ENCODE measurements at places on chromosomes 2 and 18.

DNA sequence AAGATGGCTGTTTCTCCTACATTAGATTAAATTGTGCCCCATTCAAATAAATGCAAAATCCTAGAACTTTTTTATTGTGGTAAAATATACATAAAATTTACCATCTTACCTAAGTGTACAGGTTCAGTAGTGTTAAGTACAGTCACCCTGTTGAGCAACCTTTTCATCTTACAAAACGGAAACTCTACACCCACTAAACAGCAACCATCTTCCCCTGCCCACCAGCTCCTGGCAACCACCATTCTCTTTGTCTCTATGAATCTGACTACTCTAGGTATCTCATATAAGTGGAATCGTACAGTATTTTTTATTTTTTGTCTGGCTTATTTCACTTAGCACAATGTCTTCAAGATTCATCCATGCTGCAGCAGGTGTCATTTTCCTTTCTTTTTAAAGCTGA, 53.0 kb downstream of the ASXL2 start:
- DNase-seq: no peak

GRCh38 chr2:125125902-125126301, 1100.8 kb downstream of the CNTNAP5 start:
- no peak for DNase-seq

DNA sequence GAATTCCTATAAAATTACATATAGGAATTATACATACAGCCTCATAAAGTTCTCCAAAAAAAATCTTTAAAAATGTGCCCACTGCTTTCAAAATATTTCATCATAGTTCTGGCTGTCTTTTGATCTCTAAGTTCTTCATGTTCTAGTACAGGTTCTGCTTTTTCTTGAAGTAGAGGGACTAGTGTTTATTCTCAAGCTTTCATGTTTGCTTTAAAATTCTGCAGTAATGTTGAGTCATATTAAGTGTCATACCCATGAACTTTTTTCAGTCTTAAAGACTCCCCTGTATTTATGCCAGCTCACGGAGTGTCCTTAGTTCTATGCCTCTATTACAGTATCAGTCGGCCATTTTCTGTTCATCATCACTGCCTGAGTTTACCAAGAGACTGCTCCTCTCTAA, 54.8 kb upstream of the CCDC141 start:
- DNase-seq: no peak

DNA sequence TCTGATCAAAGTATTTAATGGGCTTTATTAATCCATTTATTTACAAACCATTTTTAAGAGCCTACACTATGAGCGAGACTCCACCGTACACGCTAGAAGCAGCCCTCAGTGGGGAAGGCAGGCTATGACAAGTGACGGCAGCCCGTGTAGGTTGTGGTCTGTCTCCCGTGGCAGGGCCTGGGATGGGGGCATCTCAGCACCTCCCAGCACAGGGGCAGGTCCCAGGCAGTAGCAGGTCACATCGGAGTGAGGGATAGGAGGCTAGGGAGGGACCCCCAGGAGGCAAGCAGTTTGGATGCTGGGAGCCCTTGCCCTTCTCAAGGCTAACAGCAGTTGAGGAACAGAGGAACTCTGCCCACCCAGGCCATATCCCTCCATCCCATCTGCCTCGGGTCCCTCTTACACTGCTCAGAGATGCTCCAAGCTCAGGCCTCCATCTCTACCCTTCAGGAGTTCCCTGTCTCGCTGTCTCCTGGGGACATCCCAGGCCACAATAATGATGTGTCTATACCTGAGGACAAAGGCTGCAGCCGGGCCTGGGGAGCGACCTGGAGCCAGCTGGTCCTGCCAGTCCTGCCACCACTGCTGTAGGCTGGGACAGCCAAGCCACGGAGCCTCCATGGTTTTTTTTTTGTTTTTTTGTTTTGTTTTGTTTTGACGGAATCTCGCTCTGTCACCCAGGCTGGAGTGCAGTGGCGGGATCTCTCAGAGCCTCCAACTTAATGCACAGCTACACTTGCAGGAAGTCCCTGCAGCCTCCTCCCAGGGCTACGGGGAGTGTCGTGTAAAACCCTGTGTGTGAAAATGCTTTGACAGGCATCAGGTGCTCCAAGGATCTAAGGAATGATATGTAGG, 92.0 kb downstream of the NDUFA10 start:
- no peak for DNase-seq

- no peak for DNase-seq
Observed at GRCh38 chr2:8513601-8514273, 168.1 kb upstream of the ID2 start.

DNA sequence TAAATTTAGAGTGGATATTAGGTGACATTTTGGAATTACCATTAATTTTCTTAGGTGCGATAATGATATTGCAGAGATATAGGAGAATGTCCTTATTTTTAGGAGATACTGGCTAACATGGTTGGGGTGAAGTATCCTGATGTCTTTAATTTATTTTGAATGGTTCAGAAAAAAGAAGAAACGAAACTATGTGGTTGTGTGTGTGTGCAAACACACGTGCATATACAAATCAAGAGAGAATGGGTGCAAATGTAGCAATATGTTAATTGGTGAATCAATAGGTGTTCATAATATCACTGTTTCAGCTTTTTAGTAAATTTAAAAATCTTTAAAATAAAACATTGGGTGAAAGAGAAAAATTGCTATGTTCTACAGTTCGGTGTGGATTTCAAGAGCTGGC, 140.9 kb downstream of the DIS3L2 start:
- DNase-seq: no peak

- DNase-seq: no peak
Observed at GRCh38 chr2:226600802-226601201, 198.8 kb downstream of the IRS1 start.

DNA sequence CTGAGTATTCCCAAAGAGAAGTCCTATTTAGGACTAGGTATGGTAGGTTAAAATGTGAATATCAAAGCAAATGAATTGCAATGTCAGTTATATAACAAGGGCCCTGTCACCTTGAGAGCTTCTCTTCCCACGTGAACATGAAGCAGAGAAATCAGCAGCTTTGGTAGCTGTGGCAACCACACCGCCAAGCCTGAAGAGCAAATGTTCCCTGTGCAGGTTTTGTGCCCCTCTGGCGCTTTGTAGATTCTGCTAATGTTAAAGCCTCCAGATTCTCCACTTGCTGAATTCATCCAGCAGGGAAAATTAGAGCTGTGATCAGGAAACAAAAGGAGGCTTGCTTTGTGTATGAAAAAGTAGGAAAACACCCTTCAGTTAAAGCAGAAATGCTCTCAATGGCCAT, 322.6 kb downstream of the RBM43 start:
- DNase-seq: no peak

- no peak for DNase-seq
Observed at GRCh38 chr2:241961454-241961853, 91.9 kb downstream of the RTP5 start.

DNA sequence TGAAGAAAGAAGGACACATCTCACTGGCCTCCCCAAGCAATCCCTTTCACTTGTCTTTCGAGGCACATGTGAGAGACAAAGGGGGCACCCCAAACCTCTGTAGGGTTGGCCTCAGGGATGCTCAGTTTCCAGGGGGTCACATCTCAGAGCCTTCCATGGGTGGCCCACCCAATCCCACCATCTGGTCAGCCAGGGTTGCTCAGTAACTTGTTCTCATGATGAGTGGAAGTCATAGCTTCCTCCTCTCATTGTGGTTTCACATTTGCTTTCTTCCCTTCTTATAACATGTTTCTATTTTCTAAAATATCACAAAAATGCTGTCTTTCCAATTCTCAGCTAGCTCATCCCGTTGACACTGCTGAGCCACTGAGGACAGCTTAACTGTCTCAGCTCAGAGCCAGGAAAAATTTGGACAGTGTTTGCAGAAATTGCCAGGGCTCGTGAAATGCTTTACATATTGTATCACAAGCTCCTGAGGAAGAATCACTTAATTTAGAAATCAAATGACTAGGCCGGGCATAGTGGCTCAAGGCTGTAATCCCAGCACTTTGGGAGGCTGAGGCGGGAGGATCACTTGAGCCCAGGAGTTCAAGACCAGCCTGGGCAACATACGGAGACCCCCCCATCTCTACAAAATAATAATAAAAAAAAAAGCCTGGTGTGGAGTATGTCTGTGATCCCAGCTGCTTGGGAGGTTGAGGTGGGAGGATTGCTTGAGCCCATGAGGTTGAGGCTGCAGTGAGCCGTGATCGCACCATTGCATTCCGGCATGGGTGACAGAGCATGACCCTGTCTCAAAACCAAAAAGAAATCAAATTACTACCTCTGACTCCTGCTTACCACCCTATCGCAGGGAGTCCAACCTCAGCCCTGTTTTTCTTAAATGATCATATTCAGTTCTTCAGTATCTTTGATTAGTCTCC, 129.3 kb downstream of the PRKCE start:
- no peak for DNase-seq

DNA sequence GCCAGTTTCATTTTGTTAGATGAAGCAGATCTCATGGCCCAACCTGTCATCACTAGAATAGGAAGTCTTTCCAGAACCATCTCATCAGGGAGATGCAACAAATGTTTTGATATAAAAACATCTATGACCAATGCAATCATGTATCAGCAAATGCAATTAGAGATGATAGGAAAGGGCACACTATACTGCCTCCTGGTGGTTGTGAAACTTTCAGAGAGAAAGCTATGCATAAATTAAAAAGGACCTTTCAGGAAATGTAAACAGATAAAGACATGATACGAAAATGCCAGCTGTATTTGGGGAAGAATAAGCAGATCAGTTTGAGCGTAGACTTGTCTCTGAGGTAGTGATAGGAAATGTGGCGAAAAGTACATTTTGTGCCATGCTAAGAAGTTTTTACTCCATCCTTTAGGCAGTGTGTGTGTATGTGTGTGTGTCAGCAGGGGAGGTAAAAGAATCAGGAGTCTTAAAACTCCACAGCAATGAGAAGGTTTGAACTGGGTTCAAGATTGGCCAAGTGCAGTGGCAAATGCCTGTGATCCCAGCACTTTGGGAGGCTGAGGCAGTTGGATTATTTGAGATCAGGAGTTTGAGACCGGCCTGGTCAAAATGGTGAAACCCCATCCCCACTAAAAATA, 479.3 kb downstream of the CPS1 start:
- DNase-seq: no peak

DNA sequence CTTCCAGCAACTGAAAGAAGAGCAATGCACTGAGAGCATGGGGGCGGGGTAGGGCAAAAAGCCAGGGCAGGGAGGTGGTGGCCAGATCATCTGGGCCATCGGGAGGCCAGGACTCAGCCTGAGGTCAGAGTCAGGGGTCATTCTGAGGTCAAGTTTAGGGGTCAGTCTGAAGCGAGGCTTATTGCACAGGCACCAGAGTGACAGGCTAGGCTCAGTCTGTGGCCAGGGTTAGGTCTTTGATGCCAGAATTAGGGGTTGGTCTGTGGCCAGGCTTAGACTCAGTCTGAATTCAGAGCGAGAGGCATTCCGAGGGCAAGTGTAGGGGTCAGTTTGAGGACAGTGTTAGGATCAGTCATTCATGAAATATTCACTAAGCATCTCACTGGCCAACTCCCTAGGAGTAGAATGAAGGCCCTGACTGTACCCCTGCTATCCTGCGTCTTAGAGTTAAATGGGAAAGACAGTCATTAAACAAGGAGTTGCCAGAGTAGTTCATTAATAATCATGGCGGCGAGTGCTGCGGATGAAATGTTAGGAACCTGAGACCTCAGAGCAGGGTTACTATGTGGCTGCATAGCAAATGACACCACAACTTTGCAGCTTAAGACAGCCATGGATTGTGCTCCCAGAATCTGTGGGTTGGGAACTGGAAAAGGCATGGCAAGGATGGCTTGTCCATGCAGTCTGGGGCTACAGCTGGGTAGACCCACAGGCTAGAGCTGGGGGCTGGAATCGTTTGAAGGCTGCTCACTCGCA, 198.7 kb downstream of the CYP26B1 start:
- no peak for DNase-seq

GRCh38 chr2:123163398-123163797, 861.7 kb upstream of the CNTNAP5 start:
- no peak for DNase-seq

DNA sequence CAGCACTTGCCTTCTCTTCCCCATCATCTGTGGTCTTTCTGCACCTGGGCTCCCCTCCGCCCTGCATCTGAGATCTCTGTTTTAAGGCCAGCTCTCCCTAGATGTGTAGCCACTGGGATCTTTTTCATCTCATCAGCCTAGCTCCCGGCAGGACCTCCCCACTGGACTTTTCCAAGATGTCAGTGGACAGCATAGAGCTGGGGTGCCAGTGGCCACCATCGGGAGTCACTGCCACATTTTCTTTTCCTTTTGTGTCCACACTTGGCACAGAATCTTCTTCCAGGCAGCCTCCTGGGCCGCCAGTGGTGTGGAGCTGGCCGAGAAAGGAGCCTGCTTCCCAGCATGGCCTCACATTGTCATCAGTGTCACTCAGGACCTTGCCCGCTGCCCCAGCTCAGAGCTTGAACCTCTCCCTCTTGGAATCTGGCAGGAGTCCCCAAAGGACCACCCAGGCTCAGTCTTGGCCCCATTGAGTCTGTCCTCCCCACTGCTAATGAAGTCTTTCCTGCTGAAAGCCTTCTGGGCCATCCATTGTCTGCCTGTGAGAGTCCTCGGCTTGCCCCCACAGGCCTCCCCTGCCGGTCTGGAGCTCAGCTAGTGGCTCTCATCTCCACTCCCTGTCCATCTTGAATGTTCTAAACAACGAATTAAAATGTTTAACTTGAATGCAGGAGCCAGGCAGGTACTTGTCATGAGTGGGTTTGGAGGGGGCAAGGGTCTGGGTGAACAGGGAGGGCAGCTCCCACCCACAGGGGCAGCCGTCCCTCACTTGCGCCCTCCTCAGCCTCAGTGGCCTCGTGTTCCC, 324.4 kb downstream of the GBX2 start:
- DNase-seq: no peak

DNA sequence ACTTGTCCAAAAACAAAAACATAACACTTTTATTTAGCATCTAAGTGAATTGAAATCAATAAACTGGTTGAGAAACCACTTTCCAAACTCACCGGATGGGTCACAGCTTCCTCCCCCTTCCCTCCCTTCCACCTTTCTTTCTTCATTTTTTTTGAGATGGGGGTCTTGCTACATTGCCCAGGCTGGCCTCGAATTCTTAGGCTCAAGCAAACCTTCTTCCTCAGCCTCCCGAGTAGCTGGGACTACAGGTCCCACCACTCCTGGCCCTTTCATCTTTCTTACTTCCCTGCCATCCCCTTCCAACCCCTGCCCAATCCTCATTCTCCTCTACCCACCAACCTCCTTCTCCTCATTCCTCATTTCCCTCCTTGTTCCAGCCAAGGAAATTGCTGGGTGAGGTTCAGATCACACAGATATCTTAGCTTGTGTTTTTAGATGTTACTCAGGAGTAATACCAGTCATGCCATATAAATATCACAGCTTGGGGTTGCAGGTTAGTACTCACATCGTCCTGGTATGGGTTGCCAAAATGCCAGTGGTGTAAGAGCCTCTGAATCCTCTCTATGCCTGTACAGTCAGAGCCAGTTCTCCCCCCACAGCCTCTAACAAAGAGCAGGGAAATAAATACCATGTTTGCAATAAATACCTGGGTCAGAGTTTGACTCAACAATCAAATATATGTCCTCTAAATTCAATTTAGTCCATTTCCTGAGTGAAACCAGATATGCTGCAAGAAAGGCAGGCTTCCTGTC, 132.7 kb upstream of the NDUFV2 start:
- no peak for DNase-seq

- DNase-seq: no peak
Observed at GRCh38 chr2:72757177-72757775, 68.6 kb downstream of the EXOC6B start.
